CD8-positive, alpha-beta T cell (primary cell): ENCODE measurements at places on chromosomes 5 and 9. TPM values are rescaled to one million over a fixed set of nuclear protein-coding genes. Genes with fewer than 3 reads are reported as not detected.

The RASGEF1C gene
- total RNA-seq, result not detected

The FXN gene
- 9.7 TPM for total RNA-seq

The REEP2 gene
- total RNA-seq, result 0.19 TPM

The CDH6 gene
- total RNA-seq, result not detected

The PIP5KL1 gene
- 5.1 TPM for total RNA-seq

The PCDHA1 gene
- not detected for total RNA-seq

The KLHL3 gene
- total RNA-seq, result 17.4 TPM

The ADAMTS13 gene
- total RNA-seq, result 2.0 TPM

The NRG2 gene
- 0.33 TPM for total RNA-seq

The CNTLN gene
- total RNA-seq, result not detected

The HEMGN gene
- 0.14 TPM for total RNA-seq

The CCL27 gene
- total RNA-seq, result not detected

The ANKRD20A1 gene
- total RNA-seq, result 0.44 TPM

The SHISAL2B gene
- not detected for total RNA-seq

The TTLL11 gene
- 1.00 TPM for total RNA-seq

The PAEP gene
- total RNA-seq, result not detected

The ARHGEF39 gene
- total RNA-seq, result 0.35 TPM

The CHSY3 gene
- total RNA-seq, result not detected

The GRXCR2 gene
- not detected for total RNA-seq

The HINT1 gene
- total RNA-seq, result 252 TPM

The ERBIN gene
- total RNA-seq, result 85.6 TPM

The TMEM174 gene
- total RNA-seq, result not detected

The NTRK2 gene
- total RNA-seq, result not detected

The CATSPER3 gene
- total RNA-seq, result not detected

The INSL6 gene
- not detected for total RNA-seq

The KLF4 gene
- total RNA-seq, result 7.2 TPM

The PCDHB3 gene
- total RNA-seq, result not detected

The WDR31 gene
- total RNA-seq, result 0.43 TPM

The GRIN3A gene
- total RNA-seq, result not detected

The BHMT2 gene
- total RNA-seq, result not detected

The STPG3 gene
- not detected for total RNA-seq

The NHP2 gene
- total RNA-seq, result 49.6 TPM

The F2RL1 gene
- total RNA-seq, result 2.7 TPM

The ZNF454 gene
- total RNA-seq, result not detected

The SPINK4 gene
- total RNA-seq, result not detected

The NPR3 gene
- not detected for total RNA-seq

The INSYN2B gene
- not detected for total RNA-seq

The CARTPT gene
- not detected for total RNA-seq

The DROSHA gene
- 21.6 TPM for total RNA-seq

The LCP2 gene
- total RNA-seq, result 132 TPM

The UIMC1 gene
- total RNA-seq, result 52.8 TPM

The ADAMTSL1 gene
- total RNA-seq, result not detected

The C8G gene
- total RNA-seq, result not detected

The BTNL8 gene
- not detected for total RNA-seq
